ENCODE measurements at places on chromosomes 2 and 18.

- peak; percentile 17 for DNase-seq
Measured at GRCh38 chr2:175203621-175204496, 22.3 kb upstream of the ATP5MC3 start.

- no peak for DNase-seq
Measured at GRCh38 chr2:1995584-1995983, 251.3 kb upstream of the PXDN start.

DNA sequence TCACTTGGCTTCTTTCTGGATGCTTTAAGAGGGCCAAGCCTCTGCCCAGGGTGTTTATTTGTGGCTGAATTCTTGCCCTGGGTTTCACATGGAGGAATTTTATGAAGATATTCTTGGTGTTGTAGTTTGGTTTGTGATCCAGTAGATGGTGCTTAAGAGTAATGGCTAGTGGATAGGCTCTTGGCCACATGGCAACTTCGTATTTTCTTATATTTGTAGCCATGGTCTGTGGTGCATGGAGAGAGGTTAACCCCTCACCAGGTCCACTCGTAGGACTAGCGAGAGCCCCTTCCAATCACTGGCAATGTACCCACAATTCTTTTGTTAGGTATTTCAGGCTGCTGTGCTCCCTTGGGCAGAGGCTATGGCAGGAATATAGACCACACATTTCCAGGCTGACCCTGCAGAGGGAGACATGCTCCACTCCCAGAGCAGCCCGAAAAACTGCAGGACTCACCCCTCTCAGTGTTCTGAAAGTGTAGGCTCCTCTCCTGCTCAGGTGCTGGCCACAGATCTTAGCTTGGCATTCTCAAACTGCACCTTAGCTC lies 582.1 kb upstream of the SETBP1 start:
- DNase-seq, result no peak

DNA sequence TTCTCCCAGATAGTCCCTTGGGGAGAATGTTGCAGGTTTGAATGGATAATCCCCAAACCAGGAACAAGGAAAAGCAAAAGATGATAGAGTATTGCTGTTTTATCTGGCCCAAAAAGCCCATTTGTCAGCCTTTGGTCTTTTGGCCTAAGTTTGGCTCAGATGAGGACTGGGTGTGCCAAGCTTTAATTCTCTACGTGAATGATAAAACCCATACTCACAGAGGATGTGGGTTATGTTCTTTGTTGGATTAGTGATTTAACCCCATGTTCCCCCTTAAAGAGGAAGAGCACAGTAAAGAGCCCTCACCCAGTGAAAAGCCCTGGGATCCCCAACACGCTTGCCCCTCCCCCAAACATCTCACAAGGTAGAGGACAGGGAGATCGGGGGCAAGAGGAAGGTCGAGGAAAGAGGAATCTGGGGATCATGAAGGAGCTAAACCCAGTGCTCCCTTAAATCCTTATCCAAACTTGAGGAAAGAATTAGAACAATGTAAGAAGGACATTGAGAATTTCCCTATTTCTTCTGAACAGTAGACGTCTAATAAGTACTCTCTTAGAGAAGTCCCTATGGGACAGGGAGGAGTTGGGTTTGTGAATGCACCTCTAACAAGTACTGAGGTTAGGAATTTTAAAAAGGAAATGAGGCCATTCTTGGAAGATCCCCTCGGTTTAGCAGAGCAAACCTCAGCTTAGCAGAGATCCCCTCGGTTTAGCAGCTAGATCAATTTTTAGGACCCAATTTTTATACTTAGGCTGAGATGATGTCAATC lies 105.0 kb downstream of the HIBCH start:
- DNase-seq, result no peak

DNA sequence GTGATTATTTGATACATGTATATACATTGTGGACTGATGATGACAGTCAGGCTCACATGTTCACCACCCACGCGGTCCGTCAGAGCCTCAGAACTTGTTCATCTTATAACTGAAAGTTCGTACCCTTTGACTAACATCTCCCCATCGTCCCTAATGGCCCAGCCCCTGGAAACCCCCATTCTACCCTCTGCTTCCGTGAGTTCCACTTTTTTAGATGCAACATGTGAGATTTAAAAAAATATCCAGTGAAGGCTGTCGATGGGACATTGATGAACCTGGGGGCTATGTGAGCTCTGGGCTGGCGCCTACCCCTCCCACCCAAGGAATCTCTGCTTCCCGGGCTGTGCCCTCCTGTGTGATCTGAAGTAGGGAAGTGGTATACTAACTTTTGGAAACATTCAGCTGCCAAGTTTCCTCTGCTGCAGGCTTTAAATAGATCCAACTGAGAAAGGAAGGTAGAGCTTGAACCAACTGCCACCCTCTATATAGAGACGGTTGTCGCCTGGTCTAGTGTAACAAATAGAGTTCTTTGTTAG lies 163.8 kb downstream of the FAM210A start:
- peak; percentile 77 for DNase-seq

DNA sequence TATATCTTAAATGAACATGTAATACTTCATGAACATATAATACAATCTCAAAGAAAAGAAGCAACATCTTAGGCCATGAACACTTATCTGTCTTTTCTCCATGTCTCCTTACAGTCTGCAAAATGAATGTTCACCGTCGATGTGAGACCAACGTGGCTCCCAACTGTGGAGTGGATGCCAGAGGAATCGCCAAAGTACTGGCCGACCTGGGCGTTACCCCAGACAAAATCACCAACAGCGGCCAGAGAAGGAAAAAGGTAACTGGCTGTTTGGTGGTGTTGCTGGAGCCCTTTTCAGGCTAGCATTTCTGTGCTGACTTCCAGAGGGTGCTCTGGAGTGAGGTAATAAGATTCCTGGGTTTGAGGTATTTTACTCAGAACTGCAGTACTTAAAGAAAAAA lies 295.9 kb upstream of the EPAS1 start:
- no peak for DNase-seq

GRCh38 chr2:128466776-128467175 lies 148.1 kb upstream of the HS6ST1 start:
- no peak for DNase-seq

DNA sequence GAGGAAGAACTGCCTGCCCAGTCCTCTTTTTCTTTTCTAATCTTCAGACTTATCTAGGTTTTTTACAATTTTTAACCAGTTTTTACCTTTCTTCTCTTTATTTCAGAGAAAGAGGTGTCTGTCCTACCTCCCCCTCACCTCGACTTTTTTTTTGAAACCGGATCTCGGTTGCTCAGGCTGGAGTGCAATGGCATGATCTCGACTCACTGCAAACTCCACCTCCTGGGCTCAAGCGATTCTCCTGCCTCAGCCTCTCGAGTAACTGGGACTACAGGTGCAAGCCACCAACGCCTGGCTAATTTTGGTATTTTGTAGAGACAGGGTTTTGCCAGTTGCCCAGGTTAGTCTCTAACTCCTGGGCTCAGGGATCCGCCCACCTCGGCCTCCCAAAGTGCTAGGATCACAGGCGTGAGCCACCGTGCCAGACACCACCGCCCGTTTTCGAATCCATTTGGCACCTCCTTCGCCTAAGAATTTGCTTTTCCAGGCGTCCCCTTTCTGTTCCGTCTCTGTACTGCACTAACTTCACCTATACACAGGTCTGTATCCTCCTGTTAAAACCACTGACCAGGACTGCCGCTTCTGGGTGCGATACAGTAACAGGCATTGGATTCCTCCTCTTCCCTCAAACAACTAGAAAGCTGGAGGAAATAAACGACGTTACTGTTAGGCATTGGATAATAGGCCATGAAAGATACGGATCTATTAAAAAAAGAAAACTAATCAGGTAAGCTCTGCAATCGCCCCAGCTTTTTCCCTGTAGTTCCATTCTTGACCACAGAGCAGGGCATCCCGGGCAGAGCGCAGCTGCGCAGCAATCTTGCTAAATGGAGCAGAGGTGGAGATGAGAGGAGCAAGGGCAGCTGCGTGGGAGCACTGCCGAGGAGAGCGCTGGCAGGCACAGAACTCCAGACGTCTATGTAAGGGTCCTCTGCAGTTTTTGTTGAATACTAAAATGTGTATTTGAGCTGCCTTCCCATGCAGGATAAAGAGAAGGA lies 69.9 kb downstream of the ZC3H6 start:
- DNase-seq, result no peak

DNA sequence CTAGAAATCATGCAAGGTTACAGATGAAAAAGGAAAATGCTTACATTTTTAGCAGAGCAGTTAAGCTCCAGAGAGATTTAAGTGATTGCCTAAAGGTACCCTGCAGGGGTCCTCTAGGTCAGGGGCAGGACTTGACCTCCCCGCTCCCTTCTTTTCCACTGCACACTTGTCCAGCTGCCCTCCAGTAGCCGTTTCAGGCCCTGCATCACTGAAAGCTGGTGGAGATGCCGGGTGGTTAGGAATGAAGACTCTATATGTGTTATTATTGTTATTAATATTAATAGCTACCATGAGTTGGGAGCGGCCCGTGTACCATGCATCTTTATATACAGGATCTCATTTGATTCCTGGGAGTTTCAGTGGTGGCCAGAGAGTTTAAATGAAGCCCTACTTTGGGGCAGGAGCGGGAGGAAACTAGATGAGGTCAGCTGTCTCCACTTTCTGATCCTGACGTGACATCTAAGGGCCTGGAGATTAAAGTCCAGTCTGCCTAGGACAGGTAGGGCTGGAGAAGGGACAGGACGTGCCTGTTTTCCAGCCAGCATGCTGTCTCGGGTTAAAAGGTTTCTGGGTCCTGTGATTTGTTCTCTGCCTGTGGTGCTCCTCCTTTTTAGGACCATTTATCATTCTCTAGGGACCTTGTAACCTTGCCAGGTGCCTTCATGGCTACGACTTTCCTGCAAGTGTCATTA lies 2.1 kb downstream of the TMEM37 start:
- no peak for DNase-seq

GRCh38 chr2:217256251-217256650 lies 396.4 kb upstream of the TNP1 start:
- no peak for DNase-seq

DNA sequence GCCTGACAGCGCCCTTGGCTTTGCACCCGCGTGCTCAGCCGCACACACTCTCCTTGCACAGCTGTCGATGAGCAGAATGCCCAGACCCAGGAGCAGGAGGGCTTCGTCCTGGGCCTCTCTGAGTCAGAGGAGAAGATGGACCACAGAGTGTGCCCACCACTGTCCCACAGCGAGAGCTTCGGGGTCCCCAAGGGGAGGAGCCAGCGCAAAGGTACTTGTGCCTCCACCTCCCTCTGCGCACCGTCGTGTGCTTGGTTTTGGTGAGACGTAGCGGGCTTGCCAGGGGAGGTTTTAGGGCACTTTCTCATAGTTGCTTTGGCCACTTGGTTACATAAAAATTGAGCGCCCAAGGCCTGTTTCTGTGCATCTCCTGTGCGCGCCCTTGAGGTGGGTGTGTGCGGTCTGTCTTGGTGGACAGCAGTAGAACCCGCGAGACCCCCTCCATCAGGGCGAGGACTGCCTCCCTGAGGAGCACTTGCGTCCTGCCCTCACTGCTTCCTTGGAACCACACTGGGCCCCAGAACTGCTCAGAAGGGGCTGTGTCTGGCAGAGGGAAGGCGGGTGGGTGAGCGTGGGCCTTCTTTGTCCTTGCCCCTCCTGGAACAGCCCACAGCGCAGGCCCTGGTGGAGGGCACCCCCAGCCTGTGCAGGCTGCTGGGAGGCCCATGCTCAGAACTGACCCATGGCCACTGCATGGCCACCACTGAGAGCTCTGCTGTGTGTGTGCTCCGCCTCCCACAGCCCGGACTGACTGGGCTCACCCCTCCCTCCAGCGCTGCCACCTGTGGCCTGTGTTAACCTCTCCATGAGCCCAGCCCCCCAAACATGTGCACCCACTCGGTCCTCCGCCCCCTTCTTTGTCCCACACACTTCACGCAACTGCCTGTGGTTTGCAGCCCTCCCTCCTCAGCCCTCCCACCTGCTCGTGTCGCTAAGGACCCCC lies 95.9 kb downstream of the DGKD start:
- no peak for DNase-seq

- peak; percentile 22 for DNase-seq
Measured at GRCh38 chr2:178403671-178404306, 47.2 kb downstream of the PRKRA start.

Measured in GM10248 (cell line).